Stimulated activated CD8-positive, alpha-beta memory T cell treated with anti-CD3 and anti-CD28 coated beads, Interleukin-15, amount 100 ng/mL, for 1 hour (primary cell): ENCODE measurements at places on chromosomes 3 and 15.

DNA sequence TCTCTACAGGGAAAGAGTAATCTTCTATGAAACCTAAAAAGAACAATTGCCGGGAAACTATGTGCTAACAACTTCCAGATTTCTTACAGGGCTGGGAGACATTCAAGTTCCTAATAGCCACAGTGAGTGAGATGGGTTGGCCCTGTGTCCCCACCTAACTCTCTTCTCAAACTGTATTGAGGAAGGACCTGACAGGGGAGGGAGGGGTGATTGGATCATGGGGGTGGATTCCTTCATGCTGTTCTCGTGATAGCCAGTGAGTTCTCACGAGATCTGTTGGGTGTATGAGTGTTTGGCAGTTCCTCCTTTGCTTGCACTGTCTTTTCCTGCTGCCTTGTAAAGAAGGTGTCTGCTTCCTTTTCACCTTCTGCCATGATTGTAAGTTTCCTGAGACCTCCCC is 958.7 kb downstream of the AGBL1 start:
- no peak for DNase-seq

GRCh38 chr3:190996181-190996775 is 133.8 kb upstream of the GMNC start:
- no peak for DNase-seq

DNA sequence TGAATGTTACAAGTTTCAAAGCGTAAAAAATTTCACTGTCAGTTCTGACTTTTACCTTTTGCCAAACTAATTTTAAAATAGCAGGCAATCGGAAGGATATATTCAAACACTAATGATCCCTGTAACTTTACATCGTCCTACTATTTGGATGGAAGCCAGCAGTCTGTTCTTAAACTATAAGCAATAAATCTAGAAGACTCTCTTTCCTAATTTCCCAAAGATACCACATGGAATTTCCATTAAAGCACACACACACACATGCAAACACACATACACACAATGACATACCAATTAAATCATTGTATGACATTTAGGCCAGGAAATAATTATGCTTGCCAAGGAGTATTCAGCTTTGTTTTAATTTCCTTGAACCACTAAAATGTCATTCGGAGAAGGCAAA is 32.0 kb downstream of the IL17RD start:
- no peak for DNase-seq

DNA sequence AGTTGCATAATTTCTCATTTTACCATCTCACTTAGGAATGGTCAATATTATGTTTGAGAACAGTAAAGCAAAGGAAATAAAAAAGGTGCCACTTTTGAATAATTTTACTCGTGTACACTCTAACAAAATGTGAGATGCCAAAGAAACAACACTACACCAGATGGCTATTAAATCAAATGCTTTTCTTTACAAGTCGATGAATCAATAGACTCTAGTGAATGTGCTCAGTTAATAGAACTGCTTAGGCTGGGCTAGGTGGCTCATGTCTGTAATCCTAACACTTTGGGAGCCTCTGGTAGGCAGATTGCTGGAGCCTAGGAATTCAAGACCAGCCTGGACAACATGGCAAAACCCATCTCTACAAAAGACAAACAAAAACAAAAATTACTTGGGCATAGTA is 87.9 kb downstream of the ZNF609 start:
- no peak for DNase-seq

DNA sequence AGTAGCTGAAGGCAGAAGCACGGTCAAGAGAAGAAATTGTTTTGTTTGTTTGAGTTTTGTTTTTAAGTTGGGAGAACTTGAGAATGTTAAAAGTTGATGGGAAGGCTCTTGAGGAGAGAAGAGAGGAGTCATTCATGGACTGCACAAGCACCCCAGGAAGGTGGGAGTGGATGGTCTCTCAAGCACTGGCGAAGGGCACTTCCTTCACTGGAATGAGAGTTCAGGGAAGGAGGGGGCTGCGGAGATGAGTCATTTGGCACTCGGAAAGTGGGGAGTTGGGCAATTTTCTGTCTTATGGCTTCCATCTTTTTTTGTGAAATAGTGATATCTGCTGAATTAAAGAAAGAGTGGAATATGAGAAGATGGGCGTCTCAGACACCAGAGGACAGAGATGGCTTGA is 66.0 kb downstream of the ATP13A4 start:
- DNase-seq, result no peak

- DNase-seq, result no peak
Measured at GRCh38 chr3:97421565-97421964, 343.0 kb upstream of the ARL6 start.

DNA sequence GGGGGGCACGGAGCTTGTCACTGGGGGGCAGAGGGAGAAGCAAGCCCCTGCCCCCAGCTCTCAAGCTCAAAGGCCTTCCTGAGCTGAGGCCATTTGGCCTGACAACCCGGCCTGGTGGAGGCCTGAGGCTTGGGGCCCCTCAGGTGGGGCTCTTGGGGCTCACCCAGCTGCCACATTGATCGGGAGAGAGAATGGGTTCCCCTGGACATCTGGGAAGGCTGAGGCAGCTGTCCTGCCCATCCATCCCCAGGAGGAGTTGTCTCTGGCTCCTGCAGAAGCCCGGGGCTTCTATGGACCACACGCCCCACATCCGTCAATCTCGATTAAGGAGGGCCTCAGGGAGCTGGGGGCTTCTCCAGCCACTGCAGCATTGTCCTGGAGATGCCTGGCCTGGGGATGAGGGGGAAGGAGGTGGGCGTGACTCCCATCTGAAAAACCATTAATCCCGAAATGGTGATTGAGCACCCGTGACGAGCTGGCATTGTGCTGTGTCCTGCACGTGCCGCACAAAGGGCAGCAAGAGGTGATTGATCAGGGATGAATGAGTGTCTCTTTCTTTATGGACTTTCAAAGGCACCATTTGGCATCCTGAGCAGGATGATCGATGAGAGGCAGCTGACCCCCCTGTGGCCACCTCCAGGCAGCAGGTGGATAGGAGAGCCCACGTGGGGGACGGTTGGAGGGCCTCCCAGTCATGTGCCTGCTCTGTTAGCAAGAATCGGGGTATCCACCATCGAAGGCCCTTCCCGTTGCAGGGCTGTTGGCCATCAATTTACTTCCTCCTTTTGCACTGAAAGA is 17.2 kb upstream of the CRABP1 start:
- no peak for DNase-seq

- no peak for DNase-seq
Measured at GRCh38 chr3:23004971-23005370, 198.2 kb upstream of the UBE2E2 start.

DNA sequence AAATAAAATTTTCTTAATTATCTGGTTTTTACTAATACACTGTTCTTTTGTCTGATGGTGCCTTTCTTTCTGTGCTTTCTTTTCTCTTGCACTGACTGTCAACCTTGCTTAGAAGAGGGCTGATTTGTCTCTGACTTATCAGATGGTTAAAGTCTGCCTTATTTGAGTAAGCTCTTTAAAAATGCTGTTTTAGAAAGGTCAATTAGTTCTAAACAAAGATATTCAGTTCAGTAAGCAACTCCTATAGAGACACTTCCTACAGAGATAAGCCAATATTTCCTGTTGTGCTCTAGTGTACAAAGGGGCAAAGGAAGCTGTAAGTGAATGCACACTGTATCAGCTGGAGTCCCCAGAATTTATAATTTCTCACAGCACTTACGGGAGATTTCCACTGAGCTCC is 153.4 kb upstream of the TSPAN3 start:
- DNase-seq, result no peak

DNA sequence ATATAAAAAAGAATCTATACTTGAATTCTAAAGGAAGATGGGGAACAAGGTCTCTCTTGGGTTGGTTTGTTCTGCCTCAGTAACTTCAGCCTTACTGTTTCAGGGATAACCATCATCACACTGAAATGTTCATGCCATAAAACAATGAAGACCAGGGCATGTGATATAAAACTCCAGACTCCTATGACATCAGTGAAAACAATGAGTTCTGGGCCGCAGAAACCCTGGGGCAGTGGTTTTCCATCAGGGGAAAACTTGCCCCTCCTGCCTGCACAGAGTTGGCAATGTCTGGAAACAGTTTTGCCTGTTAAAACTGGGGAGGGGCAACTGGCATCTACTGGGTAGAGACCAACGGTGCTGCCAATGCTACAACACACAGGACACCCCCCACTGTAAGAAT is 46.8 kb downstream of the CA12 start:
- no peak for DNase-seq

GRCh38 chr15:71678191-71678590 is 132.2 kb upstream of the NR2E3 start:
- DNase-seq, result no peak

GRCh38 chr15:57395292-57395691 is 19.0 kb downstream of the CGNL1 start:
- DNase-seq, result no peak

- DNase-seq, result no peak
Measured at GRCh38 chr3:187261541-187261969, 30.0 kb downstream of the MASP1 start.

GRCh38 chr3:124747111-124747981 is 17.1 kb downstream of the UMPS start:
- DNase-seq, result no peak

- DNase-seq, result no peak
Measured at GRCh38 chr15:57640930-57641682, 49.4 kb downstream of the MYZAP start.

DNA sequence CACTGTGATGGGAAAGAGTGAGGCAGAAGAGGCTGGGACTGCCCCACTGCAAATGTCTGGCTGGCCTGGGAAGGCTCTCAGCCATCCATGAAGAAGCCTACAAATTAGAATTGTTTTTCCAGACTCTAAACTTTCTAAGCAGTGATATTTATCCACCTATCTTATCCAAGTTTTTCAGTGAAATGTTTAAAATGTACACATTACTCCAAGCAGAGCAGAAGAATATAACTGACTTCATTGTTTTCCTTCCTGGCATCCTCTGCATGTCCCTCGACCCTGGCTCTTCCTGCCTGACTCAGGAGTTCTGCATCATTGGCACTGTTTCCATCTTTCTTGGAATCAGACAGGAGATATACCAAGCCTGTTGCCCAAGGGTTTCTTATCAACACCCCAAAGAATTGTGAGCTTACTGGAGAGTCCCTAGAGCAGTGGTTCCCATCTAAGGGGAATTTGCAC is 401.5 kb upstream of the PROK2 start:
- no peak for DNase-seq

DNA sequence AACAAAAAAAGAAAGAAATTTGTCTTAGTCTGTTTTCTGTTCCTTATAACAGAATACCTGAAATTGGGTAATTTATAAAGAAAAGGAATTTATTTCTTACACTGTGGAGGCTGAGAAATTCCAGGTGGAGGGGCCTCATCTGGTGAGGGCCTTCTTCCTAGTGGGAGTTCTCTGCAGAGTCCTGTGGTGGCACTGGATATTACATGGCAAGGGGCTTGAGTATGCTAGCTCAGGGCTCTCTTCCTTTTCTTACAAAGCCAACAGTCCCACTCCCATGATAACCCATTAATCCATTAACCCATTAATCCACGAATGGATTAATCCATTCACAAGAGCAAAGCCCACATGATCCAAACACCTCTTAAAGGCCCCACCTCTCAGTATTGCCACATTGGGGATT is 2.9 kb upstream of the SATB1 start:
- DNase-seq, result no peak

DNA sequence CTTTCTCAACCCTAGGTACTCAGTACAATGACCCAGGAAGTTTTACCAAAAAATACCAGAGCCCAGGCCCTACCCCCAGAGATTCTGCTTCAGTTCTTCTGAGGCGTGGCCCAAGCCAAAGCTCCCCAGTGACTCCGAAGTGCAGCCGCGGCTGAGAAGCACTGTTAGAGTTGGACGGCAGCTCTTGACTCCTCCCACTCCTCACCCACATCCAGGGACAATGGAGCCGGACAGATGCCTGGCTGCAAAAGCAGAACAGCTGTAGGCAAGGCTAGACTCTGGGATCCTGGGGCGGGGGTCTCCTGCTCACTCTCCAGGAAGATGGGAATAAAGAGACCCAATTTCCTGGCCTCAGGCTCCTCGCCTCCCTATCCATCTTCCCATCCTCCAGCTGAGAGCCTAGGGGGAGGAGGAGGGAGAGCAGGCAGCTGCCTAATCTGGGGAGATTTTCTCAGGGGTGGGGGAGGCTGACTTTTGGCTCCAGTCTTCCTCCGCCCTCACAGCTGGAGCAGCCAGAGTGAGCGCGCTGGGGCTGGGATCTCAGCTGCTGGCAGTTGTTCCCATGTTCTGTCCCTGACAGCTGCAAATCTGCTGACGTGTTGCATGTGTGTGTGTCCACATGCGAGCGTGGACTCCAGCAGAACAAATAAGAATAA is 223.8 kb downstream of the OPA1 start:
- no peak for DNase-seq

GRCh38 chr3:123658118-123658851 is 73.4 kb upstream of the HACD2 start:
- no peak for DNase-seq

- no peak for DNase-seq
Measured at GRCh38 chr15:27842526-27842925, 256.6 kb downstream of the OCA2 start.

GRCh38 chr3:146540236-146540635 is 4.2 kb downstream of the PLSCR1 start:
- DNase-seq, result no peak

DNA sequence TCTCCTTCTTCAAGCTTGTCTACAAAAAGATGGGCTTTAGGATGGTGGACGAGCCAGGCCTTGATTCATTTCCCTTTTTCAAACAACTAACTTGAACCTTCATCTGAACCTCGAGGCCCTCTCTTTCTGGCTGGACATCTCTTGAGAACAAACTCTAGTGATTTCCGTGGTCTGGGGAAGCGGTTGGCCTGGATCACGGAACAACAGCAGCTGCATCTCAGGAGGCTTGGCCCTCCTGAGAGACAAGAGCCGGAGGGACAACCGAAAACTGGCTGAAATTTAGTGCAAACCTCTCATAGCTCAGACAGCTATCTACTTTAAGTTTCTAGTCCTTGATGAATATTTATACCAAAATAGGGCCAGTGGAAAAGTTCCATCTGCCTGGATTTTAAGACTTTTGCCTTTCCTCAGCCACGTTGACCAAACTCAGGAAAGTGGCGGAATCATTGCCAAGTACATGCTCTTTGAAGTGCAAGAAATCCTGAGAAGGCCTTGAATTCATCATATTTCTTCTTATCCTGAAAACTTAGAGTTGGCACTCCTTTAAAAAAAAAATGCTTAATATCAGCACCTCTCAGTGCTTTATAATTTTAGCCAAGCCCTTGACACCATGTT is 14.5 kb downstream of the LMCD1 start:
- DNase-seq, result no peak

DNA sequence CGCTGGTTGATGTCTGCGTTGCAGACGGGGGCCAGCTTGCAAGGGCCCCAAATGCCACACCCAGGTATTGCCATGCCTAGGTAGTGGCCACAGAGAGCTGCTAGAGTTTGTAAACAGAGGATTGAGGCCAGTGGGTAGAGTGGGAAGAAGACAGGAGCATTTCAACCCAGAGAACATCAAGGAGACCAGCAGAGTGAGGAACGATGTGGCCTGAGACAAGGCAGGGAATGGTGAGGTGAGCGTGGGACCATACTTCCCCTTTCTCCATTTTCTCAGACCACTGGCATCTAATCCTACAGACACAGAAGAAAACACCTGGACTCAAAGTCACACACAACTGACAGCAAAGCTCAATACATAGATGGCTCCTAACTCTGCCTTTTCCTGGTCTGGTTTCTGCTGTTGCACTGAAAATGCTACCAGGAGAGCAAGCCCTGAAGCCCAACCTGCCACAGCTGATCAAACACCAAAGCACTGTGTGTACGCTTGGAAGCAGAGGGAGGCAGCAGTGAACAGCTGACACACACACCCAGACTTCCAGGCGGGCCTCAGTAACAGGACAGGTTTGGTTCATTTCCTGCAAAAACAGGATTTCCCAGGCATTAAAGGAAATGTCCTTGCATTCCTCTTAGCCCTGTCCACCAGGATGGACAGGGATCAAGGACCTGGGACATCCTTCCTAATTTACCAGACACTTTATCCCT is 1.6 kb downstream of the FAM174B start:
- DNase-seq, result no peak
